ENCODE measurements at places on chromosomes 5 and 9.

DNA sequence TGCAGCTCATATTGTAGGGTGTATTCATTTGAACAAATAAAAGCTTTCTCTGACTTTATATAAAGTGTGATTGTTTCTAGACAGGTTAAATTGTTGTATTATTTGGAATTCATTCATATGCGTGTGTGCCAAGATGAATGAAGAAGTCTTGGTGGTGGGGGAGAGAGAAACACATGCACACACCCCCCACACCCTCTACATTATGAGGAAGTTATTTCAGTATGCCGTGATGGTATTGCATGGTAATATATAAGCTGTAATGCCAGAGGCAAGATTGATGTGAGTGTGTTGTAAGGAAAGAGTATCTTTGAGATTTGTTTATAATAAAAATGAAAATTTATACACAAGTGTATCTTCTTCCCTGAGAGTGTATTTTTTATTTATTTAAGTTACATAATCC lies 71.0 kb downstream of the IPO11 start:
- DNase-seq, result no peak

DNA sequence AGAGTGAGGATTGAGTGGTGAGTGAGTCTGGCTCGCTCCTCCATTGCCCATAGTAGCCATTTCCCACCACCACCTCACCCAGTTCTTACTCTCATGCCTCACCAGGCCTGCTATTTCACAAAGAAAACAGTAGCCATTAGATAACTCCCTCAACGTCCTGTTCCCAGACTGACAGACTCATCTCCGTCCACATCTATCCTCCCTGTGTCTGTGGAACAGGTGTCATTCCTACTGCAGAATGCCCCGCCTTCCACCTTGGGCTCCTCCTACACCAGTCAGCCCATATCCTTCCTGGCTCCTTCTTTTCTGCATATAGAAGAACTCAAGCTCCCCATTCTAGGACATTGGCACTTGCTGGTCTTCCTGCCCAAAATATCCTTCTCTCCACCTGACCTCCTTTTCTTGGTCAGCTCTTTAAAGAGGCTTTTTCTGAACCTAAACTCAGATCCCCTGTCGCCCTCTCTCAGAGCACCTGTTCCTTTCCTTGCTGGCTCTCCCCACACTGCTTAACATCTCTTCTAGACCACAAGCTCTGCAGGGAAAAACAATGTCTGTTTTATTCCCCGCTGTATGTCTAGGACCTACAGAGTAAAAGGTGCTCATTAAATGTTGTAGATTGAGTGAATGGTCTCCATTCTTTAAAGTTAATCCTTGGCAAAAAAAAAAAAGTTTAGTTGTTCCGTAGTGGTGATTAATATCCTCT lies 3.2 kb downstream of the TNFAIP8 start:
- no peak for DNase-seq

- no peak for DNase-seq
Observed at GRCh38 chr5:10567121-10567591, 3.3 kb downstream of the ANKRD33B start.

DNA sequence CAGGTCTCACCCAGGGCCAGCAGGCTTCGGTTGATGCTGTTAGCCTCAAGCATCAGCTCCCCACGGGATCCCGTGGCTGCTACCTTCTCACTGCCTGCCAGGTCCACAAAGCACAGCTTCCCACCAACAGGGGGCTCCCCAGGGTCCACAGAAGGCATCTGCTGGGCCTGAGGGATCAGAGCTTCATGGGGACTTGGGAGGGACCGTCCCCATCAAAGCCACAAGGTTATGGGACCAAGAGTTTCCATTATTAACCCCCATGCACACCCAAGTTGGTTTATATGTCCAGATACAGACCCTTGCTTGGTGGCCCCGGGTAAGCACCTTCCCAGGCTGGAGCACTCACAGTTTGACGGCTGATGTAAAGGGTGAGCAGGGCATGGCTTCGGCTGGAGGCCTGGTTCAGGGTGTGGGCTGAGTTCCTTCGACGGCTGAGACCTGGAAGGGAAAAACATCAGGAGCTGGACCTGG lies 3.0 kb downstream of the KIF12 start:
- DNase-seq, result no peak

GRCh38 chr9:126805554-126806262 lies 868 bp downstream of the ZBTB43 start:
- DNase-seq, result peak; percentile 90

DNA sequence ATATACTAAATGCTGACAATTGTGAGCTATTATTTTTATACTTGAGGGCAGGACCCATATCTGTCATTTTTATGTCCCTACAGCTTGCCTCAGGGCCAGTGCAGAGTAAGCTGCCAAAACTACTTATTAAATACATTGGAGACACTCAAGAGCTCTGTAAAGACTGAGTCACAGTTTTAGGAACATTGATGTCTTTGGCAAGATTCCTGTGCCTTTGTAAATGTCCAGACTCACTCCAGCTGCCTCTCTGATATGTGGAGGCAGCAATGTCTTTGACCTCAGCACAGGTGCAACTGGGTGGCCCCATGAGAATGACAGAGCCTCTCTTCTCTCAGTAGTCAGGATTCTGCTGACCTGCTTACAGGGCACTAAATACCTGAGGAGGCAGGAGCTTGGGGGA lies 363.2 kb downstream of the OSTF1 start:
- DNase-seq, result no peak

DNA sequence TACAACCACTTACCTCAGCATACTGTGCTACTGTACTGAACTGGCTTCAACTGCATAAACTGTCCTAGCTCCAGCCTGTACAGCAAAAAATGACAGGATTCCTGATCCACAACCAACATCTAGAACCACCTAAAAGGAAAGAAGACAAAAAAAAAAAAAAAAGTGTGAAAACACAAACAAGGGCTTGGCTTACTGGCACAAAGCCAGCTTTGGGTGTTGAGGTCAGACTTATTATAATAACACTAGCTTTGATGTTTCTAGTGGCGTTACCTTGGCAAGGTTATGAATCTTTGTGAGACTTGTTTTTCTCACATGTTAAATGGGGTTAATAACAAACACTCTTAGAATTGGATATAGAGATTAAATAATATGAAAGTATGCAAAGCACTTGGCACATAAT lies 148.5 kb upstream of the PUM3 start:
- DNase-seq, result no peak

DNA sequence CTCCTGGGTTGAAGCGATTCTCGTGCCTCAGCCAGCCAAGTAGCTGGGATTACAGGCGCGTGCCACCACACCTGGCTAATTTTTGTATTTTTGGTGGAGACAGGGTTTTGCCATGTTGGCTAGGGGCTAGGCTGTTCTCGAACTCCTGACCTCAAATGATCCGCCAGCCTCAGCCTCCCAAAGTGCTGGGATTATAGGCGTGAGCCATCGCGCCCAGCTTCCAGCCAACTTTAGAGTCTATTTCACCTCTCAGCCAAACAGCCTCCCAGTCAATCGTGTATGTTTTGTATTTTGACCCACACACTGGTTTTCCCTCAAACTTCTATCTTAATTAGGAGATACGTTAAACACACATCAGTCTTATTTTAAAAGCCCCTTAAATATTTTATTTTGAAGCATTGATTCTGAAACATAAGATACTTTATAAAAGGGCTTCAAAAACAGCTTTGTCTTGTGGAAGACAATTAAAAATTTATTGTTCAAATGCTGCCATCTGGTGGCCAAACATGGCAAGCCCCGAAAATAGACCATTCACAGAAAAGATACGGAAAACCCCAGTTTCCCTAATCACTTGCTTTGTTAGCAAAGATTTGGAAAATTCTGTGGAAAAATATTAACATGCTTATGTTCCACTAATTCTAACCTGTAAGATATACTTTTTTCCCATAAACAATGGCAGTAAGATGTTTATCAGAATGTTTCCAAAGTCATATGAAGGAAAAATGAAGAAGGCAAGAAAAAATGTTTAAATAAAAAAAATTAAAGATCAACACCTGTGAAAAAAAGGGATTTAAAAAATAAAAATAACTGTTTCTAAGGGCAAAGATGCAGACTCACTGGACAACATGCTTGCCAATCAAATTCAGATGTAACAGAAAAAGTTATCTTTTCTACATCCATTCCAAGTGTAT lies 33.1 kb downstream of the APTX start:
- peak; percentile 79 for DNase-seq

- DNase-seq, result peak; percentile 69
Observed at GRCh38 chr5:68289498-68289897, 73.9 kb downstream of the PIK3R1 start.

- no peak for DNase-seq
Observed at GRCh38 chr9:37514999-37515398, 29.3 kb downstream of the POLR1E start.

- DNase-seq, result no peak
Observed at GRCh38 chr5:154135125-154135817, 55.3 kb upstream of the GALNT10 start.

DNA sequence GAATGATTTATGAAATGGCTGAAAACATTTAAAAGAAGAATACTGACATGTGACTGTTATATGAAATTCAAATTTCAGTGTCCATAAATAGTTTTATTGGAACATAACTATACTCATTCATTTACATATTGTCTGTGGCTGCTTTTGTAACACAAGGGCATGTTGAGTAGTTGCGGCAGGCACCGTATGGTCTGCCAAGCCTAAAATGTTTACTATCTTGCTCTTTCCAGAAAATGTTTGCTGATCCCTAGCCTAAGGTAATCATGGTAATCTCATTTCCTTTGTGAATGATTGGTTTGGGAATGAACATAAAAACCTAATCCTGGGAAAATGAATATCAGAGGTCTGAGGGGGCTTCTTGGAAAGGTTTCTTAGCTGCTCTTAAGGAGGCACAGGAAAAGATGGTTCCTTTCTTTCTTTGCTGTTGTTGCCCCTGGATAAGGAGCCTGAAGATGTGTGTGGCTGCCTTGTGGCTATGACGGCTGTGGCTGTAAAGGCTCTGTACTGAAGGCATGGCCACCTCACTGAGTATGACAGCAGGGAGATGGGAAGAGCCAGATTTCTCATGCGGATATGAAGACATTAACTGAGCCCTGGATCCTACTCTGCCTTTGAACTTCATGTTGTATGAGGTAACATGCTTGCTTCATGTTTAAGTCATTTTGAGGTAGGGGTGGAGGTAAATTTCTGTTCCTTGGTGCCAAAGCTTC lies 419.4 kb upstream of the CLINT1 start:
- DNase-seq, result no peak
